Activated CD8-positive, alpha-beta T cell treated with anti-CD3 and anti-CD28 coated beads for 36 hours (primary cell): ENCODE measurements at places on chromosomes 7 and 10.

- DNase-seq: no peak
These were observed 29.2 kb upstream of the ZNRF2 start for GRCh38 chr7:30255064-30255769.

DNA sequence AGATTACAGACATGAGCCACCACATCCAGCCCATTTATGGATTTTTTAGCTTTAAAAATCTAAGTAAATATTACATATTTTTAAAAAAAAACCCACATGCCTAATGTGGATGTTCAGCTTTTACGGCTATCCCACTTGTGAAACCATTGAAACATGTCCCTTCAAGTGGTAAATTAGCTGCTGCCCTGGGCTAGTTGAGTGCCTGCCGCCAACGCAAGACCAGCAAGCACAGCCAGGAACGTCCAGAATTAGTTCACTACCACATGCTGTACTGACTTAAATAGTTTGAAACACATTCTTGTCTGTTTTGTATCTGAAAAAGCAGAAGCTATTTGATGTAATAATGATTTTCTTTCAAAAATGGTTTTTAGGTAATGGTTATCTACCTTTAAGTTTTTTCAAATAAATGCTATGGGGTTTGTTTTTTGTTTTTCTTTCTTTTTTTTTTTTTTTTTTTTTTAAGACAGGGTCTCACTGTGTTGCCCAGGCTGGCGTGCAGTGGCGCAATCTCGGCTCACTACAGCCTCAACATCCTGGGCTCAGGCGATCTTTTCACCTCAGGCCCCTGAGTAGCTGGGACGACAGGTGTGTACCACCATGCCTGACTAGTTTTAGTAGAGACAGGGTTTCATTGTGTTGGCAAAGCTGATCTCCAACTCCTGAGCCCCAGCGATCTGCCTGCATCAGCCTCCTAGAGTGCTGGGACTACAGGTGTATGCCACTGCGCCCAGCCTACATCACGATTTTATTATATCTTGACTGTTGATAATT, 57.0 kb downstream of the KLRG2 start:
- DNase-seq: no peak

GRCh38 chr10:9987197-9987596, 1030.5 kb upstream of the CELF2 start:
- no peak for DNase-seq

DNA sequence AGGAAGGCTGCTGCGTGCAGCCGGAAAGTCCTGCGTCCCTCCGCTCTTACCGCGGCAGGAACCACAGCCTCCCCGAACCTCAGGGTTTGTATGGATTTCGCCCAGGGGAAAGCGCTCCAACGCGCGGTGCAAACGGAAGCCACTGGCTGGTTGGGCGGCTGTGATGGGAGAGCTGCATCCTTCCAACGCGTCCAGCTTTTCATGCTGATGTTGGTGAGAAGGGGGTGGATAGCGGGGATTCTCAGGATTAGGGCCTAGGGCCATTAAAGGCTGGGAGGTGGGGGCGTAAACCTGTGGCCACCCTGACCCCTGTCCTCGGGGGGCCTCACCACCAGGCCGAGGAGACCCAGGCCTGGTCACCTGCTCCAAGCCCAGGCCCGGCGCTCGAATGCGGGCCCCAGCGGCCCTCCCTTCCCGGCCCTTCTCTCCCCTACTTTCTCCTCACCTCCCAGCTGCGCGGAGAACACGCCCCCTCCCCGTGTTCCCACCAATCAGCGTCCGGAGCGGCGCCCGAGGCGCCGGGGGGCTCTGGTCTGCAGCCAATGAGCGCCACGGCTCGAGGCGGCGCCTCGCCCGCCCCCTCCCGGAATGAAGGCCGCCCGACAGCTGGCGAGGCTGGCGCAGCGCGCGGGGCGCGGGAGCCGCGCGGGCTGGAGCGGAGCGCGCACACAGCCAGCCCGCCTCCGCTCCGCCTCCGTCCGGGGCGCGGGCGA, 458 bp upstream of the NANOS1 start:
- peak; percentile 83 for DNase-seq

DNA sequence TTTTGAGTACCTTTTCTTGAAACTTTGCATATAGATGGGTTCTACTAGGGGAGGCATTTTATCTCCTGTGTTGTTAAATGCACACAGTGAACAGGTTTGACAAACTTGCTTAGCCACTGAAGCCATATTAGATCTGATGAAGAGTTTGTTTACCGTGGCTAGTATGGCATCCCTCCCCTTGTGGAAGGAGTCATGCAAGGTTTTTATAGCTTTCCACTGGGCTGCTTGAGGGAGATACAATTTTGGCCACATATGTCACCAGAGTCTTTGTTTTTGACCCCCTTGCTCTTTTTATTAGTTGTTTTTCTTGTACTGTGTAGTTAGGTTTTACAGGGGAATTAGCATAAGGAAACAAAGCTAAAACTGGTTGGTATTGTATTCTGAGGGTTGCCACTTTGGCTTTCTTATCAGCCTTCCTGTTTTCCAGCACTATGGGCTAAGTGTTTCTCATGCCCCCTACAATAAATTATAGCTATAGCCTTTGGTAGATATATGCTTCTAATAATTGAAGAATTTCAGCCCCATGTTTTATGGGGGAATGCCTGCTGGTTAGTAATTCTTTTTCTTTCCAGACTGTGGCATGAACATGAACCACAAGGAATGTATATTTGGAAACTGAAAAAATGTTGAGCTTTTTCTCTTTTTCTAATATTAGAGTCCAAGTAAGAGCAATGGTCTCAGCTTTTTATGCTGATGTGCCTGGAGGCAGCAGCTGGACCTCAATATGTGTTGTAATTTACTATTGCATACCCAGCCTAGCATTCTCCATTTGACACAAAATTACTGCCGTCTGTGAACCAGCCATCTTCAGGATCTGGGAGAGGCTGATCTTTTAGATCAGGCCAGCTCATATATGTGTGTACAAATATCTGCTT, 18.4 kb upstream of the STEAP2 start:
- no peak for DNase-seq

- DNase-seq: no peak
These were observed 106.7 kb downstream of the CYTH3 start for GRCh38 chr7:6165521-6166320.

GRCh38 chr10:47451273-47451997, 32.5 kb downstream of the ANXA8 start:
- no peak for DNase-seq

DNA sequence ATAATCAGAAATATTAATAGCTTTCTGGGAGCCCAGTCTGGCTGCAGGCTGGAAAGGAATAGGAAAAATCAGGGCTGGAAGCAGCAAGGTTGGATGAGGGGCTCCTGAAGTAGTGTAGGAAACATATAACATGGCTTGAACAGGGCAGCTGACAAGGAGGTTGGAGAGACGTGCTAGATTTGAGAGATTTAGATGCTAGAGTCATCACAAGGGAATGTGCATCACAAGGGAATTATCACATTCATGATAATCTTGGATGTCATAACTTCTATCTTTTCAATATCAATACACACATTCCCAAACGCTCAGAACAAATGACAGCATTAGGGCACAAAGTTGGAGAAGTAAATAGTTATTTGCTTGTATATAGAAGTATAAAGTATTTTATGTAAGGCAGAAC, 120.9 kb upstream of the EGFR start:
- no peak for DNase-seq

- no peak for DNase-seq
These were observed 52.9 kb downstream of the PFKFB3 start for GRCh38 chr10:6255548-6256061.

- no peak for DNase-seq
These were observed 62.8 kb downstream of the CLEC2L start for GRCh38 chr7:139586286-139586685.

- DNase-seq: peak; percentile 29
These were observed 113.4 kb downstream of the BTRC start for GRCh38 chr10:101467286-101467770.

- no peak for DNase-seq
These were observed 331.5 kb upstream of the AKR1E2 start for GRCh38 chr10:4494551-4494950.

DNA sequence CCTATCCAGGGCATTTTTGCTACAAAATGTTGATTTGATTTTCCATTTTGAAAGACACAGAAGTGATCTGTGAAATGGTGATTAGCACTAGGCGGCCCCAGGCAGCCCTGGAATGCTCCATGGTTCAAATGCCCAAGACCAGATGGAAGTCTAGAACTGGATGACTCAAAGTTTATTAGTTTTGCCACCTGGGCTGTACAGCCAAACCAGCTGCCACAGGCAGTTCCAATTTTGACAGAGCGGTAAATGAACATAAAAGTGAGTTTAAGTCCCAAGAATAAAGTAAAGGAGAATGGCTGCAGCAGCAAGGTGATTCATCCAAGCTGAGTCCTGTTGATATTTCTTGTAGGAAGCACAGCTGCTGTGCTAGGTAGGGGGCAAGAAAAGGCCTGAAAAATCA, 180.5 kb downstream of the SUGCT start:
- DNase-seq: no peak

DNA sequence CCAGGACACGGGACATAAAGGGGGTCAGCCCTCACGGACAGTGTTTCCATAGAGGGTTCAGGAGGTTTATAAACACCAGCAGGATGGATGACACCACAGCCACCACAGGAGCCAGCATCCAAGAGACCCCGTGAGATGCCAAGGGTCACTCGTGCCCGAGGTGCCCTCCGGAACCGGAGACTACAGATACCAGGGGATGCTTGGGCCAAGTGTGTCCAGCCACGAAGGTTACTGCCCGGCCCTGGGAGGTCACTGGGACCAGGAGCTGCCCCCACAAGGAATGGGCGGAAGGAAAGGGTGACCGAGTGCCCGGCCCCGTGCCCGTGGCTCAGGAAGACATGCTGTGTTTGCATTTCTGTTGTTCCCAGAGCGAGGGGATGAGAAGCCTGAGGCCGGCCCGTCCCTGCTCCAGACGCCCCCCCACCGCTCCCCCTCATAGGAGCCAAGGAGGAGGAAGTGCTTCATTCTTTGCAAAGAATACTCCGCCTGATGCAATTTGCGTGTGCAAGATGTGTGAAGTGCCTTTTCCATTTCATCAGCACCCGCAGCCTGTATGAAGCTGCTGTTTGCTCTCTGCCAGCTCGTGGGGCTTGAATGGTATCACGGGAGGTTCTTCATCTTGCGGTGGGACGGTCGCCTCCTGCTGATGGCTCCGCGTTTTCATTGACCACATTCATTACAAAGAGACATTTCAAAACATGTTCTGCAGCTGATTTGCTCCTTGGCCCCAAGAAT, 176.4 kb downstream of the ELFN1 start:
- DNase-seq: no peak

- no peak for DNase-seq
These were observed 46.7 kb downstream of the ZFAND4 start for GRCh38 chr10:45625879-45626278.

- DNase-seq: no peak
These were observed 245.5 kb downstream of the FOXP2 start for GRCh38 chr7:114660126-114660486.

GRCh38 chr10:68897336-68897741, 3.8 kb upstream of the DDX50 start:
- peak; percentile 51 for DNase-seq

DNA sequence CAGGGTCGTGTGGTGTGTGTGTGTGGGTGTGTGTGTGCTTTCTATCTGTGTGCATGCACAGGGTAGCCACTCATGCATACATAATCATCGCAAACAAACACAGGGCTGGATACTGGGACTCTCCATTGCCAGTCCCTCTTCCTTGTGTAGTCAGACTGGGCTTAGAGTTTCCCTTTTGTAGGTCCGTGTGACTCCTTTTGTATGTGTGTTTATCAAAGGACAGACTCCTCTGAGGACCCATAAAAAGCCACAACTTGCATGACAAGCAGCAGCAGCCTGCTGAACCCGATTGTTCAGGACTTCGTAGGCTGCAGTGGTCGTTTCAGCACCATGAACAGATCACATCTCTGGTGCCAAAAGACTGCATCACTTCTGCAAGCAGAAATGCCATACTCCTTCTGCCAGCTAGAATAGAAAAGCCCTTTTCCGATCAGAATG, 895 bp downstream of the VSTM2A start:
- no peak for DNase-seq

GRCh38 chr7:29843726-29844125, 37.4 kb downstream of the WIPF3 start:
- DNase-seq: no peak

DNA sequence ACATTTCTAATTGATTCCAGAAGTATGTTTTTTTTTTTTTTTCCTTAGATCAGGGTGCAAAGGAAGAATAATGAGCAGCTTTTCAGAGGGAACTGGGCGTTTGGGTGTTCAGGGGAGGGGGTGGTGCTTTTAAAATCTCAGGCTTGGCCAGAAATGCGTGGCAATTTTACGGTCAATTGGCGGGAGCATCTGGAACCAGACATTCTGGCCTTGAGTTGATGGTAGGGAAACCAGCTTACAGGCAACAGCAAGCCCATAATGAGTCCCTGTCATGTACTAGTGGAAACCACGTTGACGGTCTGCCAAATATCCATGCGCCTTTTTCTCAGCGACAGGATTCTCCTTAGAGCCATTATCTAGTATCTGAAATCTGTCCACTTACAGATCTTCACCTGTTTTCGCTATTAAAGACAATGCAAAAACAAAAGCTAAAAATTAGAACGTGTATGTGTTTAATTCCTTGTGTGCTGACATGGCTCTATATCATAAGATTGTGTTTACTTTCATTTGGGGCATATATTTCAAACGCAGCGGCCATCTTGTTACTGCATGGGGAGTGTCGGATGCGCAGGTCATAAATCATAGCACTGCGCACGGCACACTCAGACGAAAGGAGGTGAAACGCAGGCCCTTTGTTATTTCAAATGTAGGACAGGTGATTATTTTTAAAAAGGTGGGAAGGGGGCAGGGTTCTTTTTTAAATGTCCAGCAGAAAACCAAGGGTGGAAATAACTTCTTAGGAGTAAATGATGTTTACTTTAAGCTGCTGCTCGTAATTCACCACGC, 209.2 kb downstream of the AGMO start:
- no peak for DNase-seq

DNA sequence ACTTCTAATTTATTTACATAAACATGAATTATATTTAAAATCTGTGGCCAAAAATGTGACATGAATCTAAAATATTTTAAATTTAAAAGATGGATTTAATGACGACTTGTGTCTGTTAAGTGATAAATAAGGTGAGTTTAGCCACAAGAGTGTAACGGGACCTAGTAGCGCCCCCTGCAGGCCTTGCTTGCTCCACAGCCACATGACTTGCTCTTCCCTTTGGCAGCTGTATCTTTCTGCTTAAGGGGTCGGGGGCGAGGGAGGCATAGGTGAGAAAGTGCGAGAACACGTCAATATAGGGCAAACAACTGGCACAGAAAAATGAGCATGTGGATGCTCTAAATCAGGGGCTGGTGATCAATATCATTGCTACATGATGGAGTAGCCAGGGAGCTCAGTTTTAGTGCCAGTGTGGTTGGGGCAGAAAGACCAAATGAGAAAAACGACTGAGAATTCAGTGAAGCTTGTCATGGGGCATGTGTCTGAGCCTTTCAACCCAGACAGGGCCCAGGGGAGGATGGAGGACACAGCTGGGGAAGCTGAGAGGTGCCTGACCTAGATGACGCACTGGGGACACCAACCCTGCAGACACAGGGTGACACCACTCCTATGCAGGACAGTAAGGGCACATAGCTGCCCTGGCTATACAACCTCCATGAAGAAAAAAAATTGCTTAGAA, 49.8 kb downstream of the PAXIP1 start:
- peak; percentile 85 for DNase-seq
